Stimulated activated CD8-positive, alpha-beta memory T cell treated with anti-CD3 and anti-CD28 coated beads, Interleukin-4, amount 100 ng/mL, for 1 hour (primary cell): ENCODE measurements at places on chromosomes 4 and X.

DNA sequence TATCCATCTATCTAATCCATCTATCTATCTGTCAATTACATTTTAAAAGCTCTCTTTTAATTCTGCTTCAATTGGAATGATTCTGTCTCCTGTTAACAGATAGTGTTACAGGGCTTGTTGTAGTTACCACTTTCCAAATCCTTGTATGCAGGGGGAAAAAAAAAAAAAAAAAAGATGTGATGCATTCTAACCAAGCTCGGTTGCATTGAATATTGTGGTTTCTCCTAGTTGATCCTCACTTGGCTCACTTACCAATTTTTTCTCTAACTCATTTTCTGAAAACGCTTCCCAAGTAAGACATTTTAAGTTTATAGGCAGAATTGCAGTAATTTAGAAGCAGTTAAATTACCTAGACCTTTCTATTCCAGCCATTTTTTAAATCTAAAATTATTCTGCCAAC lies 327.9 kb upstream of the PITX2 start:
- no peak for DNase-seq

DNA sequence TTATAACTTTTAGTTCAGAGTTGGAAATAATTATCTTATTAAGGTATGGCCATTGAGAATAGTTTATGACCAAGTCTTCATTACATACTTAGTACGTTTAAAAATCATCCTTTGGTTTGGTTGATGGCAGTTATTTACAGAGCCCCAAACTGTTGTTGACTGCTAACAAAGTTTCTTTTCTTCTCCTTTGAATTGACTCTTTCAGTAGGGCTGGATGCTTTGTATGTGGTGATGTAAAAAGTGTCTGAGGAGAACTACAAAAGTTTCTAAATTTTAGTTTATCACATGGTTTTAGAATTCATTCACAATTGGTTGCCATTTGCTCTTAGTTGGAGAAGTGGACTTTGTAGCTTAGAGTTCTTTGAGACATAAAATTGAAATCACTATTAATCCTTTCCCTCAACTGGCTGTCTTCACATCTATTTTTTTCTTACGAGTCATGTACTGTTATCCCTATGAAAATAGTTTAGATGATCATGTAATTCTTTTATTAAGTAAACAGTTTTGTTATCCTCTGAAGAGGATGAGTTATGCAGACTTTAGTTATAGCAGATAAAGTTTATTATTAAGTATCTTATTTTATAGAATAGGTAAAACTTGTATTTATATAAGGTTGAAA lies 14.8 kb downstream of the PTPN13 start:
- no peak for DNase-seq

DNA sequence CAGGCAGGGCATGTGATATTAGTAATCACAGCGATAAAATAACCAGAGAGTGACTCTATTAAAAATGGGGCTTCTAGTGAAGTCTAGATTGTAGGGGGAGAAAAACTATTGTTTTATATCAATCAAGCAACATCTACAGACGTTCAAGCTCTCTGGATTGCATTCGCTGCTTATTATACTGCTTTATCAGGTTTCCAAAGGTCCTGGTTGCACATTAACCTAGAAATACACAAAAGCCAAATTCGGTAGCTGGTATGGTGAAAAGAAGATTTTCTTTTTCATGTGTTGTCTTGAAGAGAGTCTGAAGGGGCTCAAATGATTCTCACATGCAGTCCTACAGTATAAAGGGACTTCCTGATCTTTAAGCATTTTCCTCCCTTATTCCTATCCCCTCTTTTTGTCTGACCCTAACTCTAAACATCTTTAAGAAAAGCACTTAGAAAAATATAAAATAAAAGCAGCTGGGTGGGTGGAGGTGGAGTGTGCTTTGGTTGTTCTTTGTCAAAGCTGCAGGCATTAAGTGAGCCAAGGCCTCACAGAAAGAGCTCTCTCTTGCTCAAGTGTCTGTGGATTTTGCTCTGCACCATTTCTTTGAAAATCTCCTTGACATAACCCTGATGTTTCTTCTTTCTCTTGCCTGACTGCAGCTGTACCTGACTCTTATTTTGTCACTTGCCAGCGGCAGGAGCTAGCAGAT lies 46.1 kb downstream of the MID1IP1 start:
- DNase-seq, result no peak

- no peak for DNase-seq
Measured at GRCh38 chr4:111992351-111993168, 152.7 kb upstream of the FAM241A start.

GRCh38 chr4:67401902-67402301 lies 143.4 kb downstream of the CENPC start:
- DNase-seq, result no peak

DNA sequence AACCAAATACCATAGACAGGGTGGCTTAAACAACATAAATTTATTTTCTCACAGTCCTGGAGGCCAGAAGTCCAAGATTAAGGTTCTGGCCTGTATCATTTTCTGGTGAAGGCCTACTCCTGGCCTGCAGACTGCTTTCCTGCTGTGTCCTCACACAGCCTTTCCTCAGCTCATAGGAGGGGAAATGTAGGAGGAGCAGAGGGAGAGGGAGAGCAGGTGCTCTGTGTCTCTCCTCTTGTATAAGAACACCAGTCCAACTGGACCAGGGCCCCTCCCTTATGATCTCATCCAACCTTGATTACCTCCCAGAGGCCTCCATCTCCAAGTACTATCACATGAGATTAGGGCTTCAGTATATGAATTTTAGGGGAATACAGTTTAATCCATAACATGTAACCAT lies 34.3 kb downstream of the RAPGEF2 start:
- DNase-seq, result no peak

DNA sequence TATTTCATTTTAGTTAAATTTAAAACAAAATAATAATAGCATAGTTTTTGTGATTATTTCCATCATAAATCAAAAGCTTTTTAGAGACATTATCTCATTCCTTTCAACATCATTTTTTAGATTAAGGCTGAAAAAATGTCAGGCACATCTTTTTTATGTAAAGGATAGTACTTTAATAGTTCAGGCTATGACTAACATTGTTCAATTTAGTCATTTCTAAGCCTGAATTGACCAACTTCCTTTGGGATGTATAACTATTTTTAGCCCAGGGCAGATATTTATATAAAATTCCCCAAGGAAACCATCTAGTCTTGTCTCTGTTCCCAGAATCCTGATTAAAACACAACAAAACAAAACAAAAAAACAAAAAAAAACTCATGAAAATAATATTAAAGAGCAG lies 145.6 kb upstream of the PCDH18 start:
- no peak for DNase-seq

DNA sequence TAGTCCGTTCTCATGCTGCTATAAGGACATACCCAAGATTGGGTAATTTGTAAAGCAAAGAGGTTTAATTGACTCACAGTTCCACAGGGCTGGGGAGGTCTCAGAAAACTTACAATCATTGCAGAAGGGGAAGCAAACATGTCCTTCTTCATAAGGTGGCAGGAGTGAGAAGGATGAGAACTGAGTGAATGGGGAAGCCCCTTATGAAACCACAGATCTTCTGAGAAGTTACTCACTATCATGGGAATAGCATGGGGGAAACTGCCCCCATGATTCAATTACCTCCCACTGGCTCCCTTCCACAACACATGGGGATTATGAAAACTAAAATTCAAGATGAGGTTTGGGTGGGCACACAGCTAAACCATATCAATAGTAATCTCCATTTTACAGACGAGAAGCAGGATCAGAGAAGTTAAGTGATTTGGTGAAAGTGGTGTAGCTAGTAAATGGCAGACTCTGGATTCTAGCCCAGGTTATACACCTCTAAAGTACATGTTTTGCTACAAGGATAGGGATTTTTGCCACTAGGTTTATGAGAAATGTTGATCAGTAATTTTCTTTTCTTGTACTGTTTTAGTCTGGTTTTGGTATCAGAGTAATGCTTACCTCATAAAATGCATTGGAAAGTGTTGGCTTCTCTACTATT lies 47.3 kb upstream of the C1GALT1C1 start:
- no peak for DNase-seq

DNA sequence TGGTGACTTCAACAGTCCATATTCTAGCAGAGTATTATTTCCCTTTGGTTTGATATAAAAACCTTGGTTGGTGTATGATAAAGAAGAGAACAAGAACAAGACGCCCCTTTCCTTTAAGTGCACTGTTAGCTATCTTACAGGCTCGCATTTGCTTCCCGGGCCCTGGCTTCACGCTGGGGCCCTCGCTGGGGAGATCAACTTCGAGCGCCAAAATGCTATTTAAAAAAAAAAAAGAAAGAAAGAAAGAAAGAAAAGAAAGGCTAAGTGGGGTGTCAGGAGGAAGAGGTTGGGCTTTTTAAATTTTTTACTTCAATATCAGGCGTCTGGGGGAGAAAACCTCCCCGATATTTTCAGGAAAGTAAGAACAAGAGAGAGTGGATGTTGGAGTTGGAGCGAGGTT lies 11.7 kb downstream of the ARX start:
- no peak for DNase-seq

DNA sequence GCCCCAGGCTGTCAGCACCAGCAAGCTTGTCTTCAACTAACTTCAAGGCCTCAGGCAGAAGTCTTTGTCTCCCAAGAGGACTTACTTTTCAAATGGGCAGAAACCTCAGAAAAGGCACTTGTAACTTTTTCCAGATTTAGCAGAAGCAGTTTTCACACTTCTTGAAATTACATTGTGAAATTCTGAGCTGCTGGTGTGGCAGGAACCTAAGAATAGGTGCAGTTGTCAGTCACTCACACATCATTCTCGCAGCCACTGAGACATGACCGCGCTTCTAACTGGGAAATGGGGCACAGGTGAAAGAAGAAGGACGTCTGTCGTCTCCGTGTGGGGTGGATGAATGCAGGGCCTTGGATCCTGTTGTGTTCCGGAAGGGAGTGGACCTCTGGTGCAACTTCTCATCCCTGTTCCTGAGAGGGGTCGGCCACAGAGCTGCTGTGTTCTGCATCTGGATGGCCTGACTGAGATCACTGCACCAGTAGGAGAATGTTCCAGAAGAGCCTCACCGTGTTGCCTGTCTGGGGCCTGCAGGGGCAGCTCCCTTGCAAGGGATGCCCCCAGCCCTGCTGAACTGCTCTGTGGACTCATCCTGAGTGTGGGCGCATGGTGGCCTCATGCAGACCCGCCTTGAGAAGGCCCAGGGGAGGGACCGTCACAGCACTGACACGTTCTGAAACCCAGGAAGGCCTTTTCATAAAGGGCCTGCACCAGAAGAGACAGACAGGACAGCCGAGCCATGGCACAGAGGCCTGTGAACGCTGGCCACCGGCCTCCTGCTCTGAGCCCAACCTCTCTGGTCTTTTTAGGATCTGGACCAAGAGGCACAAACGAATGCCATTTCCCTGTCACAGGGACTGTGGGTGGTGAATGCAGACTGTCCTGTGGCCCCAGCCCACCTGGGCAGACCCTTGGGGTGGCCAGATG lies 18.7 kb downstream of the NAT8L start:
- no peak for DNase-seq

- no peak for DNase-seq
Measured at GRCh38 chr4:75849461-75849860, 52.8 kb downstream of the PPEF2 start.

DNA sequence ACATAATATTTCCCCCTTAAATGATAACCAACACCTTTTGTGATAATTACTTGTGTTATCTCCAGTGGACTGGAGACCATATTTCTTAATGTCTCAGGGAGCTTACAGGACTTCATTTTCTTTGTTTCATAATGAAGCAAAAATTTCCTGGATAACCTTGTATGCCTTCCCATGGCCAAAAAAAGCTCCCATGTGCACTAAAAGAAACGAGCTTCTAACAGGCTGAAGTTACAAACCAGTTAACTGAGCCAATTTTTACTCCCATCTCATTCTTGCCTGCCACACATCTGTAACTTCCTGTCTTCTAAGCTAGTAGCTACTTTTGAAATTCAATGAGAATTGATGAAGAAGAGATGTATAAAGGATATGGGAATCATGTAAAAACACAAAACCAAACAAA lies 32.8 kb downstream of the GATB start:
- DNase-seq, result no peak

DNA sequence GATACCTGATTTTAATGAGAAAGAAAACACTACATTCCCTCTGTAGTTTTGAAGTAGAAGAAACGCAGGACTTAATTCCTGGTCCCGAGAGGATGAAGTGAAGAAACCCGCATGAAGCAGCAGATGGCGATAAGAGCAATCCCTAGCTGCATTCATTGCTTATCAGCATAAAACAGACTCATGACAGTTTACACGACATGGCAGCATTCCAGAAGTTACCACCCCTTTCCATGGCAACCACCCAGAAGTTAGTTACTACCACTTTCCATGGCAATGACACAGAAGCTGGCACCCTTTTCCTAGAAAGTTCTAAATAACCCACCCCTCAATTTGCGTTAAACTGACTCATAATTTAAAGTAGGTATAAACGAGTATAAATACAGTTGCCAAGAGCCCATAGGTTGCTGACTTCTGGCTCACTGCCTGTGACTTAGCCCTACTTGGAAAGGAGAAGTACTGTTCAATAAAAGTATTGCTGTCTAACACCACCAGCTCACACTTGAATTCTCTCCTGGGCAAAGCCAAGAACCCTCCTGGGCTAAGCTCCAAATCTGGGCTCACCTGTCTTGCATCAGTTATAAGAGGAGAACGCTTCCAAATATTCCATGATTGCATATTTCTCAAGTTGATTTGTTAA lies 5.5 kb upstream of the XAGE2 start:
- DNase-seq, result no peak
